ENCODE measurements at places on chromosomes 5 and 9.

GRCh38 chr9:73183917-73184861 is 32.5 kb downstream of the ANXA1 start:
- no peak for DNase-seq

- DNase-seq = no peak
Observed at GRCh38 chr9:129624947-129625346, 1.0 kb upstream of the NTMT1 start.

GRCh38 chr5:67214036-67214435 is 17.4 kb upstream of the CD180 start:
- no peak for DNase-seq

- peak; percentile 70 for DNase-seq
Observed at GRCh38 chr9:19230355-19231125, at the start of gene DENND4C. TSS of gene DENND4C (plus strand) at chr9:19230693. CDS start at chr9:19276175, 45,482 bp downstream.

- DNase-seq = no peak
Observed at GRCh38 chr9:68741704-68742332, 36.8 kb downstream of the PIP5K1B start.

DNA sequence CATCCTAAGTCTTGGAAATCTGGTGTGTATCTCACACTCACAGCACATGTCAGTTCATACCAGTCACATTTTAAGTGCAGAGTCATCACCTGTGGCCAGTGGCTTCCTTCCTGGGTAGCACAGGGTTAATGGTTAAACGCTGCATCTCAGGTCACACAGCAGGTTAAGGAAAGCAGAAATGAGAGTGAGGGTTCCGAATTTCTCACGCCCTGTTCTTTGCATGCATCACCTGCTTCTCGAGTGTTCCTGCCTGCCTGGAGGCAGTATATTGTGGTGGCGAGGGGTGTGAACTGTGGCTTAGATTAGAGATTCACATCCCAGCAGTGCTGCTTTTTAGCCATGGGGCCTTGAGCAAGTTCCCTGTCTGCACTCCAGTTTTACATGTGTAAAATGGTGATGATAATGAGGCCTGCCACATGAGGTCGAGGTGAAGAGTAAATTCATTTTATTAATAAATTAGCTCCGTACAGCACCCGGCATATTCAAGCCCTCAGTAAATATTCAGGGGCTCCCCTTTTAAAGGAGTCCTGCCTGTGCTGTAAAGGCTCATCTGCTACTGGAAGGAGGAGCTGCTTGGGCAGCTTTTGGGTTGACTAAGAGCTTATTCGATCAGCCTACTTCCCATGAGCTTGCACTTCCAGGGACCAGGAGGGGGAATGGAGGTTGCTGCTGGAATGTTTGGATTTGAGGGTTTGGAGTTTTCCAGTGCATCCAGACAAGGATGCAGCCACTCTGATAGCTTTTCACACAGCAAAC is 61.1 kb upstream of the SAP30L start:
- DNase-seq = no peak

GRCh38 chr5:90861843-90862586 is 303.4 kb downstream of the ADGRV1 start:
- DNase-seq = no peak

- no peak for DNase-seq
Observed at GRCh38 chr9:13127131-13127530, 152.4 kb downstream of the MPDZ start.

GRCh38 chr9:134136118-134136995 is 475 bp downstream of the WDR5 start:
- no peak for DNase-seq

- DNase-seq = no peak
Observed at GRCh38 chr5:174953871-174954270, 229.5 kb downstream of the MSX2 start.

DNA sequence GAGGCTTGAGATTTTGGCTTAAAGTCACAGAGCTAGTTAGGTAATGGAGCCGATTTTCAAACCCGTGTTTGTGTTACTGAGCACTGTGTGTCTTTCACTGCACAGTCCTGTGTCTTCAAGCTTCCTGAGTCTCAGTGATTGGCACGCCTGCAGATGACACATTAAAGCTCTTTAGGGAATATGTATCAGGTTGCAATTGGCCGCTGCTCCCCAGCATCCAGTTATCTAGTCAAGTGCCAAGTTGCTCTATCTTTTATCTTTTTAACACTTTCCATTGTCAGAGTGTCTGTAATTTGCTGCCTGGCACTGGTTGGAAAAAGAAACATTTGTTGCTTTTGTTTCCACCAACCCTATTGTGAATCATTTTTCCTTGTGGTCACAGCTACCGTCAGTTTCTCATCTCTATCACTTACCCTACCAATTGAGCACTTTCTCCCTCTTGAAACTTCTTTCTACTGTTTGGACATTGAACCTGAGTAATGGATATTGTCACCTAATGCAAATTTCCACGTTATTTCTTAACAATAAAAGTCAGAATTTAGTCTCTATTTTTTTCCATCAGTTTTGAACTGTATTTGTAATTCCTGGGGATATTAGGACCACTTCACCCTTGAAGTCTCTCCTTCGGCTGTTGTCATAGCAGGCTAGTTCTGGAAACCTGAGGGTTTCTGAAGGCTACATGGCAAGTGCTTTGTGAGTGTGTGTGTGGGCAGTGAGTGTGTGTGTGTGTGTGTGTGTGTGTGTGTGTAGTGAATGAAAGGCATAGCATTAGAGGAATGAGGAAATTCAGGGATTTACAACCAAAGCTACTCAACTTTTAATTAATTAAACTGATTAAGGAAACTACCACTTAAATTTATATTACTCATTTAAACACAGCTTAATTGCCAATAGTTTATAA is 274.3 kb downstream of the ISL1 start:
- DNase-seq = no peak

DNA sequence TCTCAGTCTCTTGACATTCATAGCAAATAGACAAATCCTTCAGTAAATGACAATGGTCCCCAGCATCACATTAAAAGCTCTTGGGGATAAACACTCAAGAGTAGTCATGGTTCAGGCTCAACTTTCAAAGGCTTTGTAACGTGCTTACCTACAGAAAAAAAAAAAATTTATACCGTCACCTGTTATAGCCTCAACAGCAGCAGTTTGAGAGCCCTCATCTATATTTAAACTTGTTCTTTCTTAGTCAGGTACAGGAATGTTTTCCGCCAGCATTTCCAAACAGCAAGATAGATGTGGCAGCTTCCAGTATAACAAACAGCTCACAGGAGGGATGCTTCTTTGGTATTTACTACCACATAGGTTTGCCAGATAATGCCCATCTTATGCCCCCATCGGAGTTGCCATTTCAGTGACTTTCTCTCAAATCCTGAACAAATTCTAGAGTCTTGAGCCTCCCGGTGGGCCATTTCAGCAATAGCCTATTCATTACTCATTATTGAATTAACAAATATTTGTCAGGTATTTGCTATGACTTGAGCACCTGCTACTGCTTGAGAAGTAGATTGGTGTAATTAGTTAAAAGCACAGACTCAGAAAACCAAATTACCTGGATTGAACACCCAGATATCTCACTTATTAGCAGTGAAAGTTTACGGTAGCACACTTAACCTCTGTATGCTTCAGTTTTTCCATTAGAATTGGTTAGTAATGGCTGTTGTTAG is 470.0 kb downstream of the EBF1 start:
- no peak for DNase-seq

DNA sequence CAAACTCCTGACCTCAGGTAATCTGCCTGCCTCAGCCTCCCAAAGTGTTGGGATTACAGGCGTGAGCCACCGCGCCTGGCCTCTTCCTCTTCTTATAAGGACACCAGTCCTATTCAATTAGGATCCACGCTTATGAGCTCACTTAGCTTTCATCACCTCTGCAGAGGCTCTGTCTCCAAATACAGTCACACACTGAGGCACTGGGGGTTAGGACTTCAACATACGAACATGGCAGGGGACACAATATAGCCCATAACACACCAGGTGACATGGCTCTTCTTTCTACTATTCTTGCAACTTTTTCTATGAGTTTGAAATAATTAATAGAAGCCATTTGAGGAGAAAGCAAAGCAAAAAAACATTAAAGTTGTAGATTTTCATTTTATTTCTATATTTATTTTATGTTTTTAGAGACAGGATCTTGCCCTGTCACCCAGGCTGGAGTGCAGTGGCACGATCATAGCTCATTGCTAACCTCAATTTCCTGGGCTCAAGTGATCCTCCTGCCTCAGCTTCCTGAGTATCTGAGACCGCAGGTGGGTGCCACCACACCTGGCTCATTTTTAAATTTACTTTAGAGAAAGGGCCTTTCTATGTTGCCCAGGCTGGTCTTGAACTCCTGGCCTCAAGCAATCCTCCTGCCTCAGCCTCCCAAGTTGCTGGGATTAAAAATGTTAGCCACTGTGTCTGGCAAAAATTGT is 6.0 kb upstream of the PRRT1B start:
- no peak for DNase-seq

- DNase-seq = no peak
Observed at GRCh38 chr5:136042665-136043121, 13.9 kb downstream of the TGFBI start.

- no peak for DNase-seq
Observed at GRCh38 chr5:81922854-81923279, 49.0 kb upstream of the ATG10 start.

DNA sequence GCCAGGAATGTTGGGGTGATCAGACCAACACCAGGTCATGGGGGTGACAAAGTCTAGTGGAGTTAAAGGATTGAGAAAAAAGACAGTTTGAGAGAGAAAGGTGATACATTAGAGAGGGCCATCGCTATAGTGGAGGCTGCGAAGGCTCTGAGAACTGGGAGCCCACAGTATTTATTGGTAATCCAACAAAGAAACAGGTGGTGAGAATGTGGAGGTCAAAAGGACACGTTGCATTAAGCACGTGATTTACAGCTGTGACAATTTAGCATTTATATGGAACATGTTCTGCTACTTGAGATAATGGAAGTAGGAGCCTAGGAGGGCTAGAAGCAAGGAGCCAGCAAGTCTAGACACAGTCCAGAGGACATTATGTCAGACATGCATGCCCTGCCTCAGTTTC is 2086.5 kb upstream of the C9orf72 start:
- no peak for DNase-seq

GRCh38 chr5:82354543-82354942 is 76.4 kb upstream of the RPS23 start:
- no peak for DNase-seq

DNA sequence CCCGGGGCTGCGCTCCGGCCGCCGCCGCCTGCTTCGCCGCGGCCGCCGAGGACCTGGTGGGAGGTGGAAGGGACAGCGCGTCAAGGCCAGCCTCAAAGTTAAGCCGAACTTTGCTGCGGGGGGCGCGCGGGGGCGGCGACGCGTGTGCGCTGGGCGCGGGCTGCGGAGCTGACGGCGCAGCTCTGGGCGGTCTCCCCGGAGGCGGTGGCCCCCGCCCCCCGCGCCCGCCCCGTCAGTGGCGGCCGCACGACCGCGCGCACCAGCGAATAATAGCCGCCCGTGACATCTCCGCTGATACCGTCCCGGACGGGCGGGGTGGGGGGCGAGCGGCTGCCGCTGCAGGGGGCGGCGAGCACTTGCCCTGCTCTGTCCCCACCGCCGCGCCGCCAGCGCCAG is 579 bp upstream of the FAM78A start:
- no peak for DNase-seq
